AML-193 (cell line): ENCODE measurements at places on chromosomes 7 and 10.

DNA sequence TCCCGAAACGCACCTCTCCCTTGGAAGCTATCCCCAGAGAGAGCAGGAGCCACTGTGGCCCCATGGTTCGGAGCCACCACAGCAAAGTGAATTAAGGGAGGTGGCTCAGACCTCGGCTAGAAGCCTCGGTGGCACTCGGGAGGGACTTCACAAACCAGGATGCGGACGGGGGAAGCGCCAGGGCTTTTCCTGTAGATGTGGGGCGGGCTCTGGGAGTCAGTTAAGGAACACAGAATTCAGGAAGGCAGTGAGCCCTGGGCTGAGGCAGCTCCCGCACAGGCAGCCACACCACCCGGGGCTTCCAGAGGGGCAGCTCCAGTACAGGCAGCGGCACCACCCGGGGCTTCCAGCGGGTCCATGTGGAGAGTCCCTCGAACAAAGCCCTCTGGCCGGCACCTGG lies 42.7 kb upstream of the DPYSL4 start:
- no peak for DNase-seq

GRCh38 chr7:129853661-129854268 lies 99.0 kb downstream of the UBE2H start:
- DNase-seq: peak; percentile 91

- no peak for DNase-seq
Observed at GRCh38 chr7:7127773-7128172, 54.6 kb upstream of the C1GALT1 start.

GRCh38 chr7:832167-832967 lies at the start of gene SUN1:
Gene SUN1 (plus strand): TSS chr7:832476. CDS start chr7:832525, 49 bp downstream.
- no peak for DNase-seq

DNA sequence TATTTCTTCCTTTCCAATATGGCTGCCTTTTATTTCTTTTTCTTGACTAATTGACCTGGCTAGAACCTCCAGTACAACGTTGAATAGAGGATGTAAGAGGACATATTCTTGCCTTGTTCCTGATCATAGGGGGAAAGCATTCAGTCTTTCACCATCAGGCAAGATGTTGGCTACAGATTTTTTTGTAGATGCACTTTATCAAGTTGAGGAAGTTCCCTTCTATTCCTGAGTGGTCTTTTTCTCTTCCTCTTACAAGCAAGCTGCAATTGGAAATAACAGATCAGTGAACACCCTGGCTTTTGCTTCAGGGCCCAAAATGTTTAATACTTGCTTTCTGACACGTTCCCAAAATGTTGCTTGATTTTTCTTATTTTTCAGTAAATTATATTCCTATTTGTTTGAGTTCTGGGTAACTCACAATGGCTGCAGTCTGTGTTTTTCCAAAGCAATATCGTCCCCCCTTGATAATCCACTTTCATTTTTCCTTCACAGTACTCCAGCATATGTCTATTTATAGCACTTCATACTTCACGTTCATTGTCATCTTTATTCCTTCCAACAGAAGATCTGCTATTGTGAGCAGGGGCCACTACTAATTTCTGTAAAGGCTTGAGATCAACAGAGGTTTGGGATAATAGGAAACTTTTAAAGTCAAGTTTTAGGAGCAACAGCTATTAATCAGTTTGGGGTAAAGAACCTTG lies 11.7 kb downstream of the CPEB3 start:
- DNase-seq: no peak

DNA sequence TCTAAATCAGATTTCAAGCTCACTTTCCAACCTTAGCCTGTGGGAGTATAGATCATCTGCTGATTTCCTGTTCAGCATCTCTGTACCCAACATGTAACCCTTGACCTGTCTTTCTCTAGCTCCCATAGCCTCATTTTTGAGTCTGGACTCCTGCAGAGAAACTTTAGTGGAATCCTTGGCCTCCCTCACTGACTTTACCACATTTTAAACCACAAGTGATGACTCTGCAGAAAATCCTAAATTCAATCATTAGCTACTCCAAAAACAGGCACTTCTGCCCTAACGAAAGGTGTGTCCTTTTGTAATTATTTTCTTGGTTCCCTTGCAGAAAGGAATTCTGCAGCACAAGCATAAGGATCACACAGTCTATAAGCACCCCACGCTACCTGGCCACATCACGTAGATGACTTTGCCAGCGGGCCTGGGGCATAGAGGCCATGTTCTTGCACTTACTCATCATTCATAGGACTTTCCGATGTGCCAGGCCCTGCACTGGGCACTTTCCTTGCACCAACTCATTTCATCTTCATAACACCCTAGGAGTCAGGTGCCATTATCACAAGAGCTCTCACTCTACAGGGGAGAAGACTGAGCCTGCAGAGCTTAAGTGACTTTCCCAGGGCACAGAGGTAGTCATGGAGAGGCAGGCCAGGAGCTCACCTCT lies 57.2 kb upstream of the OPALIN start:
- DNase-seq: no peak
